ENCODE measurements at places on chromosomes 6 and 20.

DNA sequence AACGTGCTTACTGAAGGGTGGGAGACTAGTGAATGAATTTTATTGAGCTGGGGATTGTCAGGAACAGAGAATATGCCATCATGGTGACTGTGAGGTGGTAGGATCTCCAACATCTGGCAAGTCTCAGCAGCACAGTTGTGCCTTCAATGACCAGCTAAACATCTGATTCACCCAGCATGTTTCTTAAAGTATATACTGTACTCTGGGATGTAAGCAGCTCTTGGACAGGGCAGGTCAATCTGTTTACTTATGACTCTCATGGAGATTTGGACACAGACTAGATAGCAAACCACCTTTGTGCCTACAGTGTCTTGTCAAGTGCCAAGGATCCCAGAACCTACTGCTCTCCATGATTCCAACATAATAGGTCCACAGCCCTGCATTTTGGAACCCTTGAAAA is 801.0 kb upstream of the CITED2 start:
- no peak for DNase-seq

- DNase-seq: no peak
These were observed 378.1 kb upstream of the JARID2 start for GRCh38 chr6:14867802-14868201.

GRCh38 chr6:160259598-160259997 is 977 bp upstream of the SLC22A2 start:
- no peak for DNase-seq

- DNase-seq: no peak
These were observed 180.6 kb downstream of the FOXA2 start for GRCh38 chr20:22403632-22404361.

DNA sequence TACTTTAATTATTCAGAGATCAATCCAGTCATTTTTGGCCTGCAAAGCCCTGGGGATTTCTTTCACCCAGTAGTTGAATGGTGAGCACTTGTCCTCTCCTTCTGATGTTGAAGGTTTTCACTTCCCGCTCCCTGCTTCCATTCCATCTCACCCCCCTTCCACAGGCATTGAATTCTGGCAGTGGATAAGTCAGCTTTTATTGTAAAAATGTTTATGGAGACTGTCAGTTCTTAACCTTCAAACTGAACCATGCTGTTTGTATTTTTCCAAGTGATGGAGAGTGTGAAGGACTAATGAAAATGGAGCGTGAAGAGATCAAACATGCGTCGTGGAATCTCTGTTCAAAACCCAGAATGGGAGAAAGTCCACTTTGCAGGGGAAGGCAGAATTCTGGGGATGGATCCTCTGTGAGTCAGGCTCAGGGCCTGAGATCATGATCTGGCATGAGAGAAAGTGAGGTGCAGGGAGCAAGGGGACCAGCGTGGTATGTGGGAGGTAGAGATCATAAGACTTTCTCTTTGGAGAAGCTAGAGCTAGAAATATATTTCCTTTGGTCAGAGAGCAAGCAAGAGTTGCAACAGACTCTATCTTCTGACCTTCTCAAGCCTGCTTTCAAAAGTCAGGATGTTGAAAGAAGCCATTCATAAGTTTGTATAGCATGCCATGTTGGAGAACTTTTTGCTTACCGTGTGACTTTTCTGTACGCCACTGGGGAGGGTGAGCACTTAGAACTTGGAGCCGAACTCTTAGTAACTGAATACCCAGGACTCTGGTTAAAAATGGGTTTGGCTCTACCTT is 30.2 kb downstream of the ISM1 start:
- DNase-seq: no peak

GRCh38 chr20:37649017-37649416 is 44.8 kb upstream of the CTNNBL1 start:
- DNase-seq: no peak

- peak; percentile 27 for DNase-seq
These were observed 4.7 kb upstream of the MRGBP start for GRCh38 chr20:62791301-62792181.

GRCh38 chr20:34629904-34630303 is 47.0 kb downstream of the PIGU start:
- no peak for DNase-seq

DNA sequence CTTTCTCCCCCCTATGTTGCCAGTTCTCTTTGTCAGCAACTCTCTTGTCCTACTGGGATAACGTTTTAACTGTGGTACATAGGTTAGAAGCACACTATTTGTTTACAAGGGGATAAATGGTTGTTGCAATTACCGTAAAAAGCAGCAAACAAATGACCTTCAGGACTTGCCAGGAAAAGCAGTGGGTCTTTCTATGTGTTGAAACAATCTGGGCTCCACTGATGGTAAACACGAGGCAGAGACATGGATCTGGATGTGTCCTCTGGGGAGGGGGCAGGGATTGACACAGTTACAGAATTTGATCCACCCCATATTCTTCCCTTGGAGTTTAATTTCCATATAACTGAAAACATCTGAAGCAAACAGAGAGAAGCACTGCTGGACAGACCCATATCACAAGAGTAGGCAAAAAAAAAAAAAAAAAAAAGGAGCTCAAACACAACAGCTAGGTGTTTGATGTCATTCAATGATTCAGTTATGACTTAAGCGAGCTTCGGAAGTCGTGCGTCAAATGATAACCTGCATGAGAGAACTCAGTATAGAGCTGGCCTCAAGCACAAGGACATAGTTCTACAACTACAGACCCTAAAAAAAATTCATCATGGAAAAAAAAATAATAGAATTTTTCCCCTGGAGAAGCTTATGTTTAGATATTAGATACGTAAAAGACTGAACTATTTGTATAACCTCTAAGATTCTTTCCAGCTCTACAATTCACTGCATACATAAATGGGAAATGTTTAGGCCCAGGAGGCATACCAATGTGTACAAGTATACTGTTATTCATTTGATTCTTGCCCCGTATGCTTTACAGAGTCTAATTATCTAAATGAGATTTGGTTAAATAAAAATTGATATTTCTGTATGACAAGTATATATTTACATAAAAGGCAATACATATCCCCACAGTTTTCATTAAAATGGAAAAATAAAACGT is 127.7 kb downstream of the ALDH8A1 start:
- no peak for DNase-seq

- no peak for DNase-seq
These were observed 152.0 kb downstream of the ANKRD60 start for GRCh38 chr20:58076405-58076804.

- DNase-seq: no peak
These were observed 12.0 kb downstream of the TASP1 start for GRCh38 chr20:13626724-13627123.

- DNase-seq: no peak
These were observed 50.9 kb upstream of the TNFAIP3 start for GRCh38 chr6:137816133-137816579.

- no peak for DNase-seq
These were observed 87.9 kb downstream of the UNC5CL start for GRCh38 chr6:40950986-40951698.

DNA sequence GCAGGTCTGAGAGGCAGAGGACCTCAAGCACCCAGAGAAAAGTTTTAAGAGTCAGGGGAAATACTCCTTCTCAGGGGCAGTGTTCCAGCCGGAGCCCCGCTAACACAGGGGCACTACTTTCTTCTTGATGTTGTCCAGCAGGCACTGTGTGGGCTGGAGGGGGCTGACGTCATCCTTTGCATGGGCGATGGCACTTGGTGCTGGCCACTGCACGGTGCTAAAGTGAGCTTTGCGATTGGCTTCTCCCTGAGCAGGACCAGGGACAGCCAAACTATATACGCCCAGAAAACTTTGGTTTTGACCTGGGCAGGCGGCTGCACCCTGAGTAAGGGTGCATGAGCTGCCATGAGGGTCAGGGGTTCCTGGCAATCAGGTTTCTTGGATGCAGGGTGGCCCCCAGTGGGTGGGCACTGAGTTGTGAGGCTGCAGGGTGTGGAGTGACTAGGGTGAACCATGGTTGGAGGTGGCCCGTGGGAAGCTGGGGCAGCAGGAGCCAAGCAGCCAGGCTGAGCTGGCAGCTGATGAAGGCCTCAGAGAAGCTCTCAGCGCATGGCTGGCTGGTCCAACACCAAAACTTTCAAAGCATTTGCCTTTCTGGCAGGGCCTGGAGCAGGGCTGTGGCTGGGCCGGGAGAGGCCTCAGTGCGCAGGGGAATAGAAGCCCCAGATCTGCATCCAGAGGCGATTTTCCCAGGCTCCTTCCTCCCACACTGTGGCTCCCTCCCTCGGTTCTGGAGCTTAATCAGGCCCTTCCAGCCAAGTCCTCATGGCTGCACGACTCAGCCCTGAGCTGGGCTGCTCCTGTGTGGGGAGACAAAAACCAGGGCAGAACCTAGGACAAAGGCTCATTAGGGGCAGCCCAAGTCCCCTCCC is 18.3 kb downstream of the MRPS18A start:
- DNase-seq: no peak

- no peak for DNase-seq
These were observed 54.9 kb upstream of the PDE10A start for GRCh38 chr6:165717732-165718465.

GRCh38 chr6:29758761-29759160 is 35.5 kb downstream of the HLA-F start:
- DNase-seq: no peak

DNA sequence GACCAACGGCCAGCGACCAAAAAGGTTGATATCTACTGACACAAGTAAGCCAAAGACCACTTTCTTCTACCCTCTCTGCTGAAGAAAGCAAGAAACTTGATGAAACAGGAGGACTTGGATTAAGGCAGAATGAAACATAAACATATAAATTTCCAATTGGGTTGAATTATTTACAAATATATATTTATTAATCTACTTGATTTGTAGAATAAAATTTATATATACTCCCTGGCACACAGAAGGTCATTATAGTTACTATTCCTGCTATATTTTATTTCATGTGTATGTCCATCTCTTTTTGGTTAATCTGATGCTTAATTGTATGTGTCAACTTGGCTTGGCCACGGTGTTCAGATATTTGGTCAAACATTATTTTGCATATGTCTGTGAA is 4.2 kb upstream of the ADGRG6 start:
- no peak for DNase-seq

DNA sequence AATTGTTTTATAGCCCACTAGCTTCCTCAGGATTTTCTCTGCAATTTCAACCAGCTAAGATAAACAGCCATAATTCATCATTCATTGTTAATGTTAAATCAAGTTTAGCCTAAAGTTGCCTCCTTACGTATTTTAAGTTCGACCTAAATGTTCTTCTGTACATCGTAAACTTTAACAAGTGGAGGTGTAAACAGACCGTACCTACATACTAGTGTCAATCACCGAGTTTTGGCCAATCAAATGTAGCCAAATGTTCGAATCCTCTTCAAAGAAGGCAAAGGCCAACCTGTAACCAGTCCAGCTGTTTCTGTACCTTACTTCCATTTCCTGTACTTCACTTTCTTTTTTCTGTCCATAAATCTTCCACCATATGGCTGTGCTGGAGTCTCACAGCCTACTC is 13.5 kb downstream of the MBOAT1 start:
- DNase-seq: no peak

DNA sequence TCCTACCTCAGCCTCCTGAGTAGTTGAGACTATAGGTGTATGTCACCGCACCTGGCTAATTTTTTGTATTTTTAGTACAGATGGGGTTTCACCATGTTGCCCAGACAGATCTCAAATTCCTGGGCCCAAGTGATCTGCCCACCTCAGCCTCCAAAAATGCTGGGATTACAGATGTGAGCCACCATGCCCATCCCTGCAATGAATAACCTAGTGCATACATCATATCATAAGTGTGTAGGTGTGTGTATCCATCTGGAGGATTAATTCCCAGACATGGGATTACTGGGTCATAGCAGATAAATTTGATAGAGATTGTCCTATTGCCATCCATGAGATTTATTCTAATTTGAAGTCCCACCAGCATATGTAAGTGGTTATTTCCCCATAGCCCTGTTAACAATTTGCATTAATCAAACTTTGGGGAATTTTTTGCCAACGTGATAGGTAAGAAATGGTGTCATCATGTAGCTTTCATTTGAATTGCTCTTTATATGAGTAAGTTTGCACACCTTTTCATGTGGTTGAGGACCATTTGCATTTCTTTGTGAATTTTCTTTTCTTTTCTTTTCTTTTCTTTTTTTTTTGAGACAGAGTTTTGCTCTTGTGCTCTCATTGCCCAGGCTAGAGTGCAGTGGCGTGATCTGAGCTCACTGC is 29.9 kb upstream of the BACH2 start:
- no peak for DNase-seq

DNA sequence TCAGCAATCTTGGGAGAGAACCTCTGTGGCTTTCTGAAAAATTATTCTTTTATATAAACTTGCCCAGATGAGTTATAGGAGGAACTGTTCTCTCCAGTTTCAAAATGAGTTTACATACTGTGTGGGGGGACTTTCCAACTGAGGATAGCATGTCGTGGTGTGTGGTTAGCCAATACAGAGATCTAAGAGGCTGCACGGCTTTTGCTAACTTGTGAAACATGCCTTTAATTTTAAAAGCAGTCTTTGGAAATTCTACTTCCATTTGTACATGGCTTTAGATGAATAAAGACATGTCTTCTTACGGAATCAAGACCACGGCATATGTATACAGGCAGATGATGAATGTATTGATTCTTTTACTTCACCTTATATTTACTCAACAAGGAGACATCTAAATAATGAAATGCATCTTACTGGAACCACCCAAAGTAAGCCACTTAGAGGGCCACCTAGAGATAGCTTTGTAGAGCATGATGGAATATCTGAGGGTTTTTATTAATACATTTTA is 39.8 kb downstream of the HIVEP1 start:
- no peak for DNase-seq

DNA sequence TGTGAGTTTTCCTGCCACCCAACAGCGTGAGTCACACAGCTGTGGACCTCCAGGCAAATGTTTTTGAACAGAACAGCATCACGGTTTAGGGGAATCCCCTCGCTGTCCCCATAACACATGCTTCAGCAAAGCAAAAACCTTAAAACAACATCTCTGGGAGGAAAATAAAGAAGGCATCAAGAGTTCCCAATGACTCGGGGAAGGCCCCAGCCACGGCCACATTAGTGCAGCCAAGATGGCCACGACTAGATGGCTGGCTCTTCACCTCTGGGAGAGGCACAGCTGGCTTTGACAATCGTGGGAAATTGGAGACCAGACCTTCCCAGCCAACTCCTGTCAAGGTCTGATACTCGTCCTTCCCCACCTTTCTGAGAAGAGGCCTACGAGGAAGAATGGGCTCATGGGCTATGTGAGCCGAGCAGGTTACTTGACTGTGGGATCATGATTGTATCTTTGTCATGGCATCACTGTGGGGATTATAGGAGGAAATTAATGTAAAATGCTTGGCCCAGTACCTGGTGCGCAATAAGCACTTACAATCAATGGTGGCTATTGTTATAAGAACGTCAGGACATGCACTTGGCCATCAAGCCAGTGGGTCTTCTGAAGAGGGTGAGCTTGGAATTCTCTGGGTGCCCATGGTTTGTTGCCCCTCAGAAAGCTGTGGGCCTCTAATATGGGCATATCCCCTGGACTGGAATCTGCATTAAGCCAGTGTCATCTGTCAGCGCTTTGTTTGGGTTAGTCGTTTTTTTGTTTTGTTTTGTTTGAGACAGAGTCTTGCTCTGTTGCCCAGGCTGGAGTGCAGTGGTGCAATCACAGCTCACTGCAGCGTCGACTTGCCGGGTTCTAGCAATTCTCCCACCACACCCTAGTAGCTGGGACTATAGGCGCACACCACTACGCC is 43.6 kb downstream of the FGD2 start:
- no peak for DNase-seq
